Liver (tissue), 10 donors: ENCODE measurements at places on chromosomes 13 and 19.

- DNase-seq: no peak
These were observed 3.6 kb downstream of the IFNL1 start for GRCh38 chr19:39299832-39300231.

- no peak for DNase-seq
These were observed 29.5 kb upstream of the NFIC start for GRCh38 chr19:3336680-3337523.

- DNase-seq: no peak
These were observed 13.5 kb downstream of the DGKH start for GRCh38 chr13:42061943-42062342.

GRCh38 chr19:45114116-45114515, 21.1 kb downstream of the PPP1R37 start:
- no peak for DNase-seq

- no peak for DNase-seq
These were observed 372.7 kb downstream of the LIG4 start for GRCh38 chr13:107842562-107843180.

DNA sequence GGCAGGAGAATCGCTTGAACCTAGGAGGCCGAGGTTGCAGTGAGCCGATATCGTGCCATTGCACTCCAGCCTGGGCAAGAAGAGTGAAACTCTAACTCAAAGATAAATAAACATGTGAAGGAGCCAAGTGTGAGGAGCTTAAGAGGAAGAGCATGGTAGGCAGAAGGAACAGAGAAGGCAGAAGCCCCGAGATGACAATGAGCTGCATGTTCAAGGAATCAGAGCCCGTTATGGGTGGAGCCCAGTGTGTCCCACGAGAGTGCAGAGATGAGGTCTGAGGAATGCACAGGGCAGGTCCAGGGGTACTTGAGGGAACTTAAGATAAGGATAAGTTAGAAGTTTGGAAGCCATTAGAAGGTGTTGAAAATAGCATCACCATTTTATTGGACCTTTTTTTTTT, 716 bp downstream of the FPR2 start:
- DNase-seq: no peak

DNA sequence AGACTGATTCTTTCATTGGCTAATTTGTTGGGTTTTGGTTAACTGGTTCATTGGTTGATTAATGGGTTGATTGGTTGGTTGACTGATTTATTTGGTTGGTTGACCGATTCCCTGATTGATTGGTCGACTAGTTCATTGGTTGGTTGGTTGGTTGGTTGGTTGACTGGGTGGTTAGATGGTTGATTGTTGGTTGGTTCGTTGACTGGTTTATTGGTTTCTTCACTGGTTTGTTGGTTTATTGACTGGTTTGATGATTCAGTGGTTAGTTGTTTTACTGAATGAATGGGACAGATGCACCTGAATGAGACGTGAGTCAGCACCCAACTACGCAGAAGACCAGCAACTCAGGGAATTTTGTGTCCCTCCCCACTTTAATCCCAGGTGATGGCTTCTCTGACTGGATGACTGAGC, 2.7 kb upstream of the NUP62 start:
- DNase-seq: no peak

- DNase-seq: no peak
These were observed 17.1 kb upstream of the GPC5 start for GRCh38 chr13:91381371-91381770.
